ENCODE measurements at places on chromosomes 7 and 10.

GRCh38 chr7:42991913-42992591, 59.9 kb downstream of the MRPL32 start:
- no peak for DNase-seq

GRCh38 chr10:36003031-36003600, 361.0 kb upstream of the FZD8 start:
- DNase-seq, result no peak

DNA sequence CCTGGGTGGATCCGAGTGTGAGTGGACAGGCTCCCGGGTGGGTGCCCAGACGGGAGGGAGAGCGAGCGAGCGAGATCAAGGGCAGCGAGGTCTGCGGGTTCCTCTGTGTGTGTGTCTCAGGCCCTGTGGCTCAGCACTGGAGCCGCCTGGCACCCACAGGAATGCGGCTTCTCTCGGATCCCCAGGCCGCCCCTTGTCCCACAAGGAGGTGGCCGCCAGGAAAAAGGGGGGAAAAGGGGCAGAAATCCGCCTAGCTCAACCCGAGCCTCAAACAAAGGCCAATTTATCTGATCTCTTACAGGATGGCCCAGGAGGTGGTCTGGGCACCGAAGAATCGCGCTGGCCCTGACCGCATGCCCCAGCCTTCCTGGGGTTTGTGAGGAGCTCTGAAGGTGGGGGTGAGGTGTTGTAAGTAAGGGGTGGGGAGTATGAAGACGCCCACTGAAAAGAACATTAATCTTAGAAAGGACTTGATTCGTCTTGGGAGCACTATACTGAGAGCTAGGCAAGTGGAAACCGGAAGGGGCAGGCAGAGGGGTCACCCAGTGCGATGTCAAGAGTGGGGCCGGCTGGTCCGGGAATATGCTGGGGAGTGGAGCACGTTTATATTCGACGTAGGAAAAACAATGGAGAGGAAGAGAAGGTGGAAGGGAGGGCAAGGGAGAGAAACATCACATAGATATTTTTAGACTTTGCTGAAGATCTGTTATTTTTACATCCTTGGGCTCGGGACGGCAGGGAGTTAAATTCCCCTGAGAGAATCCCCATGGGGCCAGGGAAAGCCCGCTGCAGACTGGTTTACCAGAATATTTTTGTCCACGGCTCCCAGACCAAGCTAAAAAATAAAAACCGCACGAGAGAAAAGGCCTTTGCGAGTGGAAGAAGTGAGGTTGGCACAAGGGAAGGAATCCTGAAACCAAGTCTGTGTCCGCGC, 7.2 kb downstream of the DLX5 start:
- DNase-seq, result no peak

DNA sequence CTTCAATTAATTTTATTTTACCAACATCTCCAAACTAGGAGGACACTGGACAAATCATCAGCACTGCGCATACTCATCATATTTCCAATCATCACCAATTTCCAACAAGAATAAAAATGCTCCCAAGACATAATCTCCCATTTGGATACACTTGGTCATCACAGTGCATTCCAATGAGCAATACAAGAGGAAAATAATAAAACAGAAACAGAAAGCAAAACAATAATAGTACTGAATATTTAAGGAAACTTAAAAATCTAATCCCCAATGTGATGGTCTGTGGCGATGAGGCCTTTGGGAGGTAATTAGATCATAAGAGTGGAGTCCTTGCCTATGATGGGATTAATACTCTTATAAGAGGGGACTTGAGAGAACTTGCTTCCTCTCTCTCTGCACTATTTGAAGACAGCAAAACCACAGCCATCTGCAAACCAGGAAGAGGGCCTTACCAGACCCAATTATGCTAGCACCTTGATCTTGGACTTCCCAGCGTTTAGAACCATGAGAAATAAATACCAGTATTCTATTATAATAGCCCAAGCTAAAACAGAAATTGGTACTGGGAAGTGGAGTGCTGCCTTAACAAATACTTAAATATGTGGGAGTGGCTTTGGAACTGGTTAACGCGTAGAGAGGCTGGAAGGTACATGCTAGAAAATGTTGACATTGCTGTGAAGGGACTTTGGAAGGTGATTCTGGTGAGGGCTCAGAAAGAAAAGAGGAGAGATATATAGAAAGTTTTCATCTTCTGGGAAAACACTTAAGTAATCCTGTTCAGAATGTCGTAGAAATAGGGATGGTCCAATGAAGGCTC, 91.5 kb downstream of the JAZF1 start:
- no peak for DNase-seq

- no peak for DNase-seq
Observed at GRCh38 chr10:34707656-34708055, 107.4 kb downstream of the PARD3 start.

DNA sequence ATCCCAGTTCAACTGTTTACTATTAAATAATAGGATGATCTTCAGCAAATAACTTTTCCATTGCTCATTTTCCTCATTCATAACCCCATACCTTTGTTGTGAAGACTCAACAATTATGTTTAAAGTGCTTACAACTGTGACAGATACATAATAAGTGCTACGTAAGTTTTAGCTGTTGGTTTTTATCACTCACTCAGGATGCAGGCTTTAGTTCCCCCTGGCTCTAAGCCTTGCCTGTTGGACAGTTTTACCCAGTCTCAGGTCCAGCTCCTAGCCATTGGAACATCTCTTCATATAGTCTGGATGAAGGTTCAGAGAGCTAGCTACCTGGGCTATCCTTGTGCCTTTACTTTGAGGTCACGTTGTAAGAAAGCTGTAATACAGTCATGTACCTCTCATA, 353.2 kb downstream of the CRPPA start:
- no peak for DNase-seq

- no peak for DNase-seq
Observed at GRCh38 chr7:94028768-94029167, 24.6 kb upstream of the BET1 start.

GRCh38 chr7:106283501-106283830, 1.3 kb downstream of the NAMPT start:
- no peak for DNase-seq

- no peak for DNase-seq
Observed at GRCh38 chr7:18179093-18179492, 151.4 kb upstream of the PRPS1L1 start.

DNA sequence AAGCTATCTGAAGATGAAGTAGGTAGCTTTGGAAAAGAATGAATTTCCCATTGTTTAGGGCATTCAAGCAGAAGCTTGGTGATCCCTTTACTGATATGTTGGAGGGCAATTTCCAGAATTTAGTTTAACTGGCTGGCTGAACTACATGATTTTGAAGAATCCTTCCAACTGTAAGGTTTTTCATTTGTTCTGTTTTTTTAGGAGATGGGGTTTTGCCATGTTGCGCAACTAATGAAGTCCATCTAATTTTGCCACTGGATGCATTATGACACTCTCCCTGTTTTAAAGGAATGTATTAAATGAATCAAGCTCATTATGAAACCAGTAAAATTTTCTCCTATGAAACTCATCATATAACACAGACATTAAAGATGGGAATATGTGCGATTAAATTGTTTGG, 6.1 kb upstream of the DDX50 start:
- no peak for DNase-seq

DNA sequence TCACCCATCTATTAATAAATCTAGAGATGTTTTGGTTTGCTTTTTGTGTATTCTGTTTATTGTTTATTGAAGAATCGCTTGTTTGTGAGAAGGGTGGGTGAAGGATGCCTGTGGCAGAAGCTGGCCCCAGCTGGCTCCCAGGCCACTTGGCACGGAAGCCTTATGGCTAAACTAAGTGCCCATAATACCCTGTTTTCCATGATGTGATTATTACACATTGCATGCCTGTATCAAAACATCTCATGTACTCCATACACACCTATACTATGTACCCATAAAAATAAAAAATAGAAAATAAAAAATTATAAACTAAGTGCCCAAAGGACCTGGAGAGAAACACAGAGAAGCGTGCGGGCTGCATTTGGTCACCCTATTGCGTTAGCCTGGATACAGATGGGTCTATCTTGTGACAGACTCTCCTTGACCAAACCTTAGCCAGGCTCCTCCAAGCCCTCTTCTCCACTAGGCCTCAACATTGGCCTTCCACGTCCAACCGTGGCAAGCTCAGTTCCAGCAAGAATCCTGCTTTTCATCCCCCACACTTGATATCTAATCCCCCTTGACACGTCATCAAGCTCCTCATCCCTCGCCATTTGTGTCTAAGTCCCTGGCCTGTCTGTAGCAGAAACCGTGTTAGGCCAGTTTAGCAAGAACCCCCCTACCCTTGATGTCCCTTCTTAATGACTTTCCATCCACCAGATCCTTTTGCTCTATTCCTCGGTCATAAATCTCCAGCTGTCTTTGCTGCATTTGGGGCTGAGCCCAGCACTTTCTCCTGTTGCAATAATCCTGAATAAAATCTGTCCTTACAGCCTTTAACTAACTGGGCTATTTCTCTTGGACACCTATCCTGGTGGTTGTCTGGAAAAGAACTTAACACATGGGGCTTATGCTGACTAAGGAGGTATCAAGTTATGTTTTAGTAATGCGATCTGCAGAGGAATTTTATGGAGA, 245.2 kb downstream of the TNS3 start:
- DNase-seq, result no peak

GRCh38 chr10:121771966-121772365, 155.9 kb downstream of the ATE1 start:
- no peak for DNase-seq

DNA sequence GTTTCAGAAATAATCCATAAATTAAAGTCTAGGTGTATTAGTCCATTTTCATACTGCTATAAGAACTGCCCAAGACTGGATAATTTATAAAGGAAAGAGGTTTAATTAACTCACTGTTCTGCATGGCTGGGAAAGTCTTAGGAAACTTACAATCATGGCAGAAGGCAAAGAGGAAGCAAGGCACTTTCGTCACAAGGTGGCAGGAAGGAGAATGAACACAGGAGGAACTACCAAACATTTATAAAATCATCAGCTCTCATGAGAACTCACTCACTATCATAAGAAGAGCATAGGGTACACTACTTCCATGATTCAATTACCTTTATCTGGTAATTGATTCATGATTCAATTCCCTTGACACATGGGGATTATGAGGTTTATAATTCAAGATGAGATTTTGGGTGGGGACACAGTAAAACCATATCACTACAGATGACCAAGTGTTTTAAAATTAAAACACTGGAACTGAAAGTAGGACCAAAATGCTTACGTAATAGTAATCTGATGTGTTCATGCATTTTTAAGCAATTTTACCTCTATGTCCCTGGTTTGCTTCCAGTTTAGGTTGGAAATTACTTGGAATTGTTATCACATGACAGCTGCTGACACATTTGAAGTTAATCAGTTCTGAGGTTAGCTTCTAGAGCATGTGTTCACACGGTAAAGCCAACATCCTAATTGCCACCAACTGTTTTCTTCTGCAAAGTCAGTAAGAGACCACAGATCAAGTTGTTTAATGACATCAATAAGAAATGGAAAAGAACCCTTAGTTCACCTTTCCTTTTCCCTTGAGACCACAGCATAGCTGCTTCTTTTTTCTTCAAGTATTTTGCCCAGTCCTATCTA, 48.4 kb upstream of the SEMA3C start:
- DNase-seq, result no peak

DNA sequence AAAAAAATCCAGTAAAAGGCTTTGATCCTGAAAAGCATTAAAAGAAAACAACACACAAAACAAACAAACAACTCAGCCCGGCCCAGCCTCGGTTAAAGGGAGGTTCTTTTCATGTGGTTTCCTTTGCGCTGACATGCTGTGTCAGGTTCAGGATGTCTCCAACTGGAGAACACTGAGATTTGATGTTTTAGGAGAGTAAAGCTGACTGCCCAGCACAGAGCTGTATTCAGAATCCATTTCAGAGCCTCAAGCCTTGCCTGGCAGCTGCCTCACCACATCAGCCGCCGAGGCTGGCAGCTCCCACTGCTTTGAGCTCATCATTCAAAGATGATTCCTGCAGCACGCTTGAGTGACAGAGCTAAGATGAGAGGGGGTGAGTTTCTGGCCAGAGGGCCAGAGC, 205.8 kb upstream of the LYZL1 start:
- peak; percentile 12 for DNase-seq

DNA sequence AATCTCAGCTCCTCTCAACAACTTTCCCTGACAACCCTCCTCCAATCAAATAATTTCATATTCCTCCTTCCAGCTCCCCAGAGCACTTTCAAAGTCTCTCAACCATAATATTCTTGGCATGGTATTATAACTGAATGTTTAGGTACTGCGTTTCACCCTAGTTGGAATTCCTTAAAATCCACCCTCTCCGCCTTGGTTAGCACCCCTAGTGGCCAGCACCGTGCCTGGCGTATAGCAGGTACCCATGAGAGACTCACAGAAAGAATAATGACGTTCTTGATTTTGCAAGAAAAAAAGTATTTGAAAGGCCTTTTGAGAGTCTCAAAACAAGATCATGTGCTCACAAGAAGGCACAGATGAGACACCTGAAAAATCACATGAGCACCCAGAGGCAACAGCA, 50.9 kb downstream of the GLI3 start:
- DNase-seq, result no peak

- DNase-seq, result no peak
Observed at GRCh38 chr10:72792288-72792687, 100.3 kb downstream of the MCU start.

GRCh38 chr10:128881086-128881485, 586.0 kb upstream of the MGMT start:
- DNase-seq, result no peak

DNA sequence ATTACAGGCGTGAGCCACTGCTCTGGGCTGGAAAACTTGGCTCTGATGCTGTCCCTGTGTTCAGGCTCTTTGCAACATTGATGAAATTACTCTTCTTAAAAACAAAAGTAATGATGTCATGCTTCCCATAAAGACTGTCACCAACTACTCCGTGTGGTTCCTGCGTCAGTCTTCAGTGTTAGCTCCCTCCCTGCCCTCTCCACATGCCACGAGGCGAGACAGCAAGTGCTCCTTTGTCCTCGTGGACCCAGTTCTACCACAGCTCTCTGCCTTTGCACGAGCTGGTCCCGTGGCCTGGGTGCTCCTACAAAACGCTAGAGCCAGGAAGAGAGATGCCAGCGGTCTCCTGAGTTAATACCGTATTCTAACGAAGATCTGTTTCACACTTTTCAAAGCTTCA, 194.5 kb downstream of the SDK1 start:
- DNase-seq, result no peak

DNA sequence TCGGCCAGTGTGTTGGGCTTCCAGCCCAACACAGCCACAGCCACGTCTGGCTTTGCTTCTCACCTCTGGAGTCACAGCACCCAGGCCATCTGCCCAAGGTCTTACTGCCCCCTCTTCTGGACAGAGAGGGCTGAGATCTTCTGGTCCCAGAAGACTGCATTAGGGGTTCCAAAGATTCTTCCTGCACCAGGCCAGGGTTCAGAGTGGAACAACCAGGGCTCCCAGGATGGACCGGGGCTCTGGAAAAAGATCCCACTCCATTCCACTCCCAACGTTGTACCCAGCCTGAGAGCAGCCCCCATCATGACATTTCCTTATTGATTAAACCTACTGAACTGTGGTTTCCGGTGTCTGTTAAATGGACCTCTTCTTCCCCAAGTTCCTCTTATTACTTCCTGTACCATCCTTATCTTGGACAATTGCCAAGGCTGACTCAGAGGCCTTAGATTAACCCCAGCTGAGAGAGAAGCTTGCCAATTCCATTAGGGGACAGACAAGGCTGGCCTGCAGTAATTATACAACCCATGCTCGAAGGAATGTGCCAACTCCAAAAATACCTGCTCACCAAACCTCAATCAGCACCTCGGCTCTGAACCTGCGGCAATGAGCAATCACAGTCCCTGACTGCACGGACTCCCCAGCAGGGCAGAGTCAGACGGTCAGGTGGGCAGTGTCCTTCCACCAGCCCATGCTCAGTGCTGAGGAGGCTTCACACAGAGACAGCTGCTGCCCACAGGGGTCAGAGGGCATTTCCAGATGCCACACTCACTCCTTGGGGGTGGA, 47.9 kb upstream of the NPFFR1 start:
- DNase-seq, result no peak

- peak; percentile 45 for DNase-seq
Observed at GRCh38 chr7:29749701-29750321, 56.5 kb upstream of the WIPF3 start.
